ENCODE measurements at places on chromosomes 3 and 15.

DNA sequence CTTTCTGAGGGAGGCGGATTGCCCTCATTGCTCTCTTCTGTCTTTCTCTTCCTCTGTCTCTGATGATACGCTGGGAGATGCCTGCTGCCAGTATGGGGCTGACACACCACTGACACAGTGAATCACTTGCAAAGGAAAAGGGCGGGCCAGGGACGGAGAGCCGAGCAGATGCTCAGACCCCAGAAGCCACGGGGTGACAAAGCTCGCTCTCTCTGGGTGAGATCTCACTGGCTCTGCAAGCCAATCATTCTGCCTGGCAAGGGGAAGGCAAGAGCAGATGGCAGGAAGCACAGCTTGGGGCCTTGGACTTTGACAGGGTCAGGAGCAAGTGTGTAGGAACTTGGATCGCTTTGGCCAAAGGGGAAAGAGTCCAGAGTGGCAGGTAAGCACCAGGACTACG, 198.7 kb downstream of the NTRK3 start:
- no peak for DNase-seq

DNA sequence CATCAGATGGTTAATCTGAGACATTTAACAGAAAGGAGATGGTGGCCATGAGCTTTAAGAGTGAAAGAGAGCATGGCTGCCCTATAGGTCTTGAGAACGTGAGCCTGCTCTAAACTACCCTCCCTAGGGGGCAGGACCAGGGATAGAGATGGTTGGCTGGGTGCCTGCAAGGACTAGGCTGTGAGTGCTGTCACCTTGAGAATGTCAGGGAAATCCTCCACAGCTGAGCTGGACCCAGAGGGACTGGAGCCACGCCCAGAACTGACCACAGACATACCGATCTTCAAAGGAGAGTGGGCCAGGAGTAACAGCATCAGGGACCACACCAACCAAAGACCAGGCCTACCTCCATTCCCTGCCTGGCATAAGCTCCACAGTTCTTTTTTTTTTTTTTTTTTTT, 53.6 kb upstream of the UBE2E1 start:
- DNase-seq: no peak

GRCh38 chr15:80596521-80596976, 98.6 kb upstream of the ABHD17C start:
- peak; percentile 33 for DNase-seq

DNA sequence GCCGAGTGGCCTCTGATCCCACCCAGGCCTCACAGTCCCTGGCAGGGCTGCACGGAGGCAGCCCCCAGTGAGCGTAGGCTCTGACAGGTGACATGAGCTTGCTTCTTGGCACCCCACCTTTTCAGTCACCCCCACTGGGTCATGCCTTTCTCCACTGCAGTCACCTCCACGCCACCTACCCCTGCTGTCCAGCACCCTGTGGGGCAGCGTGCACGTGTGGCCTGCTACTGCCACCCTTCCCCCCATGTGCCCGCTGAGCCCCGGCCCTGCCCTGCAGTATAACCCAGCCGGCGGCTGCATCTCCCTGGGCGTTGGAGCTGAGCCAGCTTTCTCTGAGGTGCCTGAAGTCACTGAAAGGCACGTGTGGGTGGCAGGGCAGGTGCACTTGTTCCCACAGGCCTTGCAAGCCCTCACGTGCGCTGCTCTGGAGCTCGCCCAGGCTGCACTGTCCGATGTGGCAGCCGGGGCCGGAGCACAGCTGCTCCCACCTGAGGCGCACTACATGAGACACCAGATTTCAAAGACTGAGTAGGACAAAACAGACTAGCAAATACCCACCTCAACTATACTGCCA, 65.6 kb downstream of the NIPA2 start:
- DNase-seq: peak; percentile 80
